HFFc6 (cell line): ENCODE measurements at places on chromosomes 5 and 9. TPM values are rescaled to one million over a fixed set of nuclear protein-coding genes. Genes with fewer than 3 reads are reported as not detected.

- H3K4me3 ChIP-seq, result no peak overlapping the region
- H3K27me3 ChIP-seq, result no peaks in the 10 kb centered on the region
- no peaks in the 10 kb centered on the region for H3K36me3 ChIP-seq
- DNase-seq, result no peak
- H3K4me1 ChIP-seq, result peaks cover 28% of the 10 kb centered on the region
These were observed 11.4 kb downstream of the PAM start for GRCh38 chr5:102766295-102767090.

Gene SH3GL2
- total RNA-seq, result 0.09 TPM in 1 of 3 replicates, not detected in the others

GRCh38 chr9:35712762-35713400, 19.1 kb downstream of the TLN1 start:
- peaks cover 15% of the 10 kb centered on the region; the same call in 1 of the 2 replicates for H3K4me1 ChIP-seq
- peaks cover 65% of the 10 kb centered on the region for H3K36me3 ChIP-seq
- no peak overlapping the region for H3K27ac ChIP-seq
- no peak overlapping the region for H3K4me3 ChIP-seq
- DNase-seq, result no peak

DNA sequence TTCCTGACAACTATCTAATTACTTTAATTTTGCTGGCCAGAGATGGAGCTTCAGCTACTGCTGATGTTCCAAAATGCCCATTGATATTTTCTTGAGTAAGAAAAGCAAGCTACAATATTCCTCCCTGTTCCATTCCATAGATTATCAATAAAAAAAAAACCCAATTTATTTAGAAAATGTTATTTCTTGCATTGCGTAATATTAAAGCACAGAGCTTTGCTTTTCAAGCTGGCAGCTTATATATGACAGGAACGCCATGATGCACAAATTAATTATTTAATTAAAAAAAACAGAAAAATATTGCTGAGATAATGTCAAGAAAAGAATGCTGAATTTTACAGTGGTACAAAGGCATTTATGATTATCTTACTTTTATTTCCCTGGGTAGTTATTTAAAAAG, 47.9 kb downstream of the TRPM3 start:
- H3K27ac ChIP-seq, result no peak overlapping the region
- no peaks in the 10 kb centered on the region for H3K36me3 ChIP-seq
- no peaks in the 10 kb centered on the region for H3K4me1 ChIP-seq

Gene FABP6
- total RNA-seq, result not detected in 3 replicates

DNA sequence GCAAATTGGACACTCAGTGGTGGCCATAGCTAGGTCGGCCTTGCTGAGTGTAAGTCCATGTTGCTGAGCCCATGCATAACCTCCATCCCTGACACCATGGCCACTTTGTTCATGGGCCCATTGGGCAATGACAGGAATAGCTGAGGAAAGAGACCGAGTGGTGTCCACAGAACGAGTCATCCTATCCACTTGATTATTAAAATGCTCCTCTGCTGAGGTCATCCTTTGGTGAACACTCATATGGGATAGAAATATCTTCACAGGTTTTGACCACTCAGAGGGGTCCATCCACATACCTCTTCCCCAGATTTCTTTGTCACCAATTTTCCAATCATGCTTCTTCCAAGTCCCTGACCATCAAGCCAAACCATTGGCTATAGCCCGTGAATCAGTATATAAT, 63.6 kb downstream of the PPIC start:
- no peaks in the 10 kb centered on the region; the same call in 1 of the 2 replicates for H3K27me3 ChIP-seq
- peak; percentile 70 for DNase-seq
- no peak overlapping the region for H3K4me3 ChIP-seq
- peaks cover 12% of the 10 kb centered on the region for H3K36me3 ChIP-seq
- peaks cover 12% of the 10 kb centered on the region for H3K4me1 ChIP-seq

DNA sequence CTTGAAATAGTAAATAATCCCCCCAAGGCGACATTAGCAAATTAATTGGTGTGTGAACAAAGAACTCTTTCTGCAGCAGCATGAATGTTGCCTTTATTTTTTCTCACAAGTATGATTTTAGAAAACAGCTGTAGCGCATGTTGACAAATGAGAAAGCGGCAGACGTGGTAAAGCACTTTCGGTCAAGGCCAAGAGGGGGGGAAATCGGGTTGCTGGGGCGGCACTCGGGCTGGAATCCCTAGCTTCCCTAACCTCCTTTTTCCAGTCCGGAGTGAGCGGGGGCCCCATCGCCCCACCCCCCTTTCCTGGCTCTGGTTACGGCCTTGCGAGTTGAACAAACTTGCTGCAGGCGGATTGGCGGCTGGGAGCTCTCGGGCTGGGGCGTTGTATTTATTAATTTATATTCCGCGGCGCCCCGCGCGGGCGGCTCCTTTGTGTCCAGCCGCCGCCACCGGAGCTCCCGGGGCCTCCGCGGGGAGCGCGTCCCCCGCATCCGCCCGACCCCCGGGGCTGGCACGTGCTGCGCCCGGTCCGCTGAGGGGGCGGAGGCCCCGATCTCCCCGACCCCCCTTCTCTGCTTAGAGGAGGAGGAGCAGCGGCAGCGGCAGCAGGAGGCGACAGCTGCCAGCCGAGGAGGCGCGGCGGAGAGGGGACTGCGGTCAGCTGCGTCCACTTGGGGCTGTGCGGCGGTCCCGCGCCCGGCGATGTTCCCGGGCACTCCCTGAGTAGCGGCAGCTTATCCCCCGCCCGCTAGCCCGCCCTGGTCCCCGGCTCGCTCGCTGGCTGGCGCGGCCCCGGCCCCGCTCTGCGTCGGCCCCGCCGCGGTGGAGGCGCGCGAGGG, at the start of gene RHOBTB3:
TSS of gene RHOBTB3 (plus strand) at position 607 of the 841 bp plus-strand sequence. CDS start 347 bp downstream, outside the sequence.
- peaks cover 35% of the 10 kb centered on the region for H3K36me3 ChIP-seq
- peak within 1 kb of the TSS; percentile 99 for H3K4me3 ChIP-seq
- DNase-seq, result peak; percentile 87
- peak within 1 kb of the TSS; percentile 88 for H3K27ac ChIP-seq
- peaks cover 2% of the 10 kb centered on the region; the same call in 1 of the 2 replicates for H3K27me3 ChIP-seq

GRCh38 chr9:21413624-21414023, 4.7 kb downstream of the IFNA8 start:
- no peak overlapping the region for H3K4me3 ChIP-seq
- peaks cover 11% of the 10 kb centered on the region for H3K4me1 ChIP-seq
- no peak overlapping the region for H3K27ac ChIP-seq

Gene FSTL4
- total RNA-seq, result not detected in 3 replicates

- peaks cover 26% of the 10 kb centered on the region for H3K36me3 ChIP-seq
- peaks cover 5% of the 10 kb centered on the region for H3K4me1 ChIP-seq
- no peak for DNase-seq
- H3K27ac ChIP-seq, result no peak overlapping the region
- H3K27me3 ChIP-seq, result no peaks in the 10 kb centered on the region
These were observed 8.3 kb downstream of the BTF3 start for GRCh38 chr5:73506459-73506955.

Gene PCDH12
- total RNA-seq, result 0.12 to 0.71 TPM in 2 of 3 replicates, not detected in the other

GRCh38 chr5:105158526-105158925, 1595.9 kb upstream of the NUDT12 start:
- no peak overlapping the region for H3K4me3 ChIP-seq
- H3K36me3 ChIP-seq, result no peaks in the 10 kb centered on the region
- no peak overlapping the region for H3K27ac ChIP-seq
- H3K27me3 ChIP-seq, result no peaks in the 10 kb centered on the region
- DNase-seq, result no peak

- no peaks in the 10 kb centered on the region for H3K27me3 ChIP-seq
- no peak overlapping the region for H3K27ac ChIP-seq
- H3K4me1 ChIP-seq, result peaks cover 6% of the 10 kb centered on the region
- peaks cover 8% of the 10 kb centered on the region for H3K36me3 ChIP-seq
- H3K4me3 ChIP-seq, result no peak overlapping the region
- DNase-seq, result no peak
These were observed 25.2 kb downstream of the FXN start for GRCh38 chr9:69060766-69061165.

DNA sequence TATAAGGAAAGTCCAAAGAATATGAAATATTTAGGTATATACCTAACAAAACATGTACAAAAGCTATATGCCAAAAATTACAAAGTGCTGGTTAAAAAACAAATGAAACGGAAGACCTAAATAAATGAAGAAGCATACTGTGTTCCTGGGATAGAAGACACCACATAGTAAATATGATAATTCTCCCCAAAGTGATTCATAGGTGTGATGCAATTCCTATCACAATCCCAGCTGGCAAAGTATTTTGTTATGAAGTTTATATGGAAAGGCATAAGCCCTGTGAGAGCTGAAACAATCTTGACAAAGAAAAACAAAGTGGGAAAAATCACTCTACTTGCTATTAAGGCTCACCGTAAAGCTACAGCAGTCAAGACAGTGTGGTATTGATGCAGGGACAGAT, 2.6 kb upstream of the SMIM23 start:
- H3K27ac ChIP-seq, result no peak overlapping the region
- H3K4me1 ChIP-seq, result no peaks in the 10 kb centered on the region
- no peaks in the 10 kb centered on the region for H3K36me3 ChIP-seq
- H3K4me3 ChIP-seq, result no peak overlapping the region

Gene CNTNAP3
- not detected in 3 replicates for total RNA-seq

DNA sequence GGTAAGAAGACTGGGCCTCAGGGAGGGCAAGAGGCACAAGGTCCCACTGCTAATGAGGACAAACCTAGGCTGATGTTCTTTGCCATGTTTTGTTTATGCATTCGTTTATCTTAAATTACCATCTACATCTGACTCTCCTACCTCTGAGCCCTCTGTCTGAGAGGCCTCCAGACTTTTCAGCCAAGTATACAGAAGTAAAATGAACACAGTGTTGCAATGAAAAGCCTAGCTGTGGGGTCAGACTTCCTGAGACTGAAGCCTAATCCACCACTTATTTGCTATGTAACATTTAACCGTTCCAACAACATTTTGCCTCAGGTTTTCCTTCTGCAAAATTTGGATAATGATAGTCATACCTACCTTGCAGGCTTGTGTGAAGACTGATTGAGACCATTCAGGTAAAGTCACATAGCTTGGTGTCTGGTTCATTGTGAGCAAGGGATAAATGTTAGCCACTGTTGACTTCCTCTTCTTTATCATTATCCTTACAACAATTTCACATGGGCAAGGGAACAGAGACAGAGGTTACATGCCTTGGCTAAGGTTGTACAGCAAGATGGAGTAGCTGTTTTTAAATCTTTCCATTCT, 374.9 kb upstream of the CLINT1 start:
- H3K27me3 ChIP-seq, result no peaks in the 10 kb centered on the region; the same call in 1 of the 2 replicates
- no peak overlapping the region for H3K4me3 ChIP-seq
- H3K27ac ChIP-seq, result no peak overlapping the region

GRCh38 chr5:148033134-148033533, 30.6 kb upstream of the SPINK5 start:
- no peaks in the 10 kb centered on the region for H3K4me1 ChIP-seq
- no peaks in the 10 kb centered on the region; the same call in 1 of the 2 replicates for H3K27me3 ChIP-seq
- no peak for DNase-seq
- no peak overlapping the region for H3K27ac ChIP-seq
